ENCODE measurements at places on chromosomes 7 and 10.

- no peak for DNase-seq
These were observed 224.7 kb downstream of the INHBA start for GRCh38 chr7:41478187-41478586.

- DNase-seq, result no peak
These were observed 59.5 kb upstream of the ELN start for GRCh38 chr7:73968487-73968886.

- DNase-seq, result no peak
These were observed 807.7 kb upstream of the ZWINT start for GRCh38 chr10:57168611-57169240.

GRCh38 chr7:75984130-75985008 lies 10.0 kb downstream of the TMEM120A start:
- no peak for DNase-seq

DNA sequence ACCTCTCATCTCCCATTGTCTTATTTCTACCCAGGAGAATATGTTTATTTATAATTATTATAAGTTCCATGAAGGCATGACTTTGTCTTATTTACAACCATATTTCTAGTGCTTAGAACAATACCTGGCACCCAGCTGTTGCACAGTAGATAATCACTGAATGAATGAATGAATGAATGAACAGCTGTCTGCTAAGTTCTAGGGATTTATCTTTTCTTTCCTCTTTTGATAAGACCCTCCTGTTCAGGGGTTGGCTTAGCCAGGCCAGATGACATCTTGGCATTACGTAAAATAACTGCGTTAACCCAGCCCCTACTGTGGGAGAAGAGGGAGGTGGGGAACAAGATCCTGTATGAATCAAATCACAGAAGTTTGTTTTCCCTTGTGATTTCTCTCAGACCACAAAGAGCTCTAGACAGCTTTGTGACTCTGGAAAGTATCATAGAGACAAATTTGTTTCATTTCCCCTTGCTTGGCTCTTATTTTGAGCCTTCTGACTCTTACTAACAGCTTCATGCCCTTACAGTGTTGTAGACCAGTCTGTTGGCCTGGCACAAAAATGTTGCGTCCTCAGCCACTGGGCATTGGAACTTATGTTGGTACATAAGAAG lies 8.4 kb downstream of the ZNF862 start:
- DNase-seq, result no peak

DNA sequence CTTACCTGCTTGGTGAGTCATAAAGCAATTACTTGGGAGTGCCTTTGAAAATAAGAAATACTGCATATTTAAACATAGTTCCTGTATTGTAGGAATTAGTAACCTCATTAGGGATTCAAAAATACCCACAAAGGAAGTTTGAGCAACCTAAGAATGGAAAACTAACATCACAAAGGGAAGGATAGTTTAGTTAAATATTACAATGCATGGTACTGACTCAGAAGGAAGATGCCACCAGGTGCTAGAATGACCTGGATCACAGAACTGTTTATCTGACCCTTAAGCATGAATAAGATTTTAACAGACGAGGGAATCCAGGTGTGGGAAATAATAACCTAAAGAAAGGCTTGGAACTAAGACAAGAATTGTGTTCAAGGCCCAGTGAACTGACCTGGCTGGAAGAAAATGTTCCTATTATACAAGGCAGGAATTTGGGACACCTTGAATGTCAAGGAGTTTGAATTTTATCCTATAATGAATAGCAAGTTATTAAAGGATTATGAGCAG lies 106.4 kb downstream of the GSAP start:
- no peak for DNase-seq

DNA sequence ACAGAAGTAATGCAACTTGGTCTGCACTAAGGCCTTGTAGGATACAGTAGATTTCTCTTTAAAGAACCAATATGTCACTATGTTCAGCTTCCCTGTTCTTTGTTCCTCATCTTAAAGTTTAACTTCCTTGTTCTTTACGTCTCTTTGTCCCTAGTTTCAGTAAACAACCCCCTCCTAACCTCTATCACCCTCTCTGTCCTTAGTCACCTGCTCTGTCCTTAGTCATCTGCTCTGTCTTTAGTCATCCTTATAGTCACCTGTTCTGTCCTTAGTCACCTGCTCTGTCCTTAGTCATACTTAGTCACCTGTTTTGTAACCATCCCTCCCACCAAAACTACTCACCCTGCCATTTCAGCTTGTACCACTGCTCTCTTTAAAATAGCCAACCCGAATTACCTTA lies 144.6 kb upstream of the TMEM106B start:
- no peak for DNase-seq

GRCh38 chr10:33010132-33011037 lies 52.4 kb upstream of the ITGB1 start:
- DNase-seq, result peak; percentile 98

DNA sequence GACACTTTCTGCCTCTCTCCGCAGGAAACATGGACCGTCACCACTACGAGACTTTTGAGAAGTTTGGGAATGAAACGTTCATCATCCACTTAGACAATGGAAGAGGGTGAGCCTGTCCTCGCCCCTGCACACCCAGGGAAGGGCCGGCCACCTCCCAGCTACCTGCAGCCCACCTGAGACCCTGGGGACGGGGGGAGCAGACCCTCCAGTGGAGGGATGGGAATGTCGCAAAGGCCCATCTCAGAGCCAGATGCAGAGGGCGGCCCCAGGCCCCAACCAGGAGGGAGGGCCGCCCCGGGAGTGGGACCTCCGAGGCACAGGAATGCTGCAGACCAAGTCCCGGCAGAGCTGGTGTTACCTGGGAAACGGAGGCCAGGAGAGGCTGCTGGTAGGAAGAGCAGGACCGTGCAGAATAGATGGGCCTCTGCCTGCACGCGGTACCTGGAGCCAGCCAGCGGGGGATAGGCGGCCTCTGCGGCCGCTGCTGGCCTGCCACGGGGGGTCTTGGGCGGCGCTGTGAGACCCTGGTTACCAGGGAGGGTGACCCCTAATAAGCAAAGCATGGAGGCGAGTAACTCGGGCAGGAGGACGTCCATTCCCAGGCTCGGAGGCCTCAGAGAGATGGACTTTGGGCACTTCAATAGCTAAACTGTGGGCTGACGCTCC lies 32.9 kb upstream of the FOXL3 start:
- DNase-seq, result no peak

DNA sequence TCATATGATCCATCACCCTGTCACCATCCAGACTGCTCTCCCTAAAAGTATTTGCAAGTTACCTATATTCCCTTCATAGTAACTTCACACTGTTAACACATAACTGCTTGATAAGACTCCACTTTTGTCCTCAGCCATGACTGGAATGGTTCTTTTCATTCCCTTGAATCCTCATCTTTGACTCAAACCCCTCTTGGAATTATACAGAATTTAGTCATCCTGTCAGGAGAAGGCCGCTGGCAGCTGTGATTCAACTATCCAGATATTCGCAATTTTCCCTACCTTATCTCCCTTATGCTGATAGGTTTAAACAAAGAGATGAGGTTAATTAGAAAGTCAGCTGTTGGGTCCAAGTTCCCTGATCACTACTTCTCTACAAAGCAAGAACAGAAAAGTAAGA lies 143.0 kb upstream of the HPS1 start:
- no peak for DNase-seq

- DNase-seq, result no peak
These were observed 79.7 kb downstream of the RGS10 start for GRCh38 chr10:119462773-119463172.

DNA sequence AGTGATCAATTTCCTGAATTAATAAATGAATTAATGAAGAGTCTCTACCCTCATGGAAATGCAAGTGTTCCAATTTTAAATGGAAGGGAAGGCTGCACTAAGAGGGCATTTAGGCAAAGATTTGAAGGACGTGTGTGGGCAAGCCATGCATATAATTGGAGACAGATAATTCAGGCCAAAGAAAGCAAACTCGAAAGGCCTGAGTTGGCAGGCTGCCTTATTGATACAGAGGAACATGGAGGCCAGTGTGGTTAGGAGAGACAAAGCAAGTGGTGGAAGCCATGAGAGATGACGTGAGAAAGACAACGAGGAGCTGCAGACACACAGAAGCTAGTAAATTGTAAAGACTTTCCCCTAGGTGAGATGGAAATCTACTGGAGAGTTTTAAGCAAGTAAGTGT lies 15.4 kb upstream of the PCLO start:
- DNase-seq, result no peak

DNA sequence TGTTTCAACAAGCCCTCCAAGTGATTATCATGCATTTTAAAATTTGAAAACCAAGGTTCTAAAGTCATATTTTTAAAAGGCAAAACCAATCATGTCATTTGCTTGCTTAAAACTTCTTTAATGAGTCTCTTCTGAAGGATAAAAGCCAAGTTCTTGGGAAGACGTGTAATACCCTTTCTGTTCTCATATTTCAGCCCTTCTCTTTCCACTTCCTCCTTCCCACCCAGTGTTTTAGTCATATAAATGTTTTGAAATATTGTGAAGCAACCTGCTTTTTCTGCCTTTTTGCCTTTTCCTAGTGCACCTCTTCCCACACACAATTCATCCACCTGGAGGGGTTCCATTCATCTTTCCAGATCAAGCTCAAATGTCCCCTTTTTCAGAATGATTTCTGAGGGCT lies 211.1 kb upstream of the LRRTM3 start:
- no peak for DNase-seq

GRCh38 chr10:64626924-64627323 lies 1105.7 kb downstream of the REEP3 start:
- no peak for DNase-seq

DNA sequence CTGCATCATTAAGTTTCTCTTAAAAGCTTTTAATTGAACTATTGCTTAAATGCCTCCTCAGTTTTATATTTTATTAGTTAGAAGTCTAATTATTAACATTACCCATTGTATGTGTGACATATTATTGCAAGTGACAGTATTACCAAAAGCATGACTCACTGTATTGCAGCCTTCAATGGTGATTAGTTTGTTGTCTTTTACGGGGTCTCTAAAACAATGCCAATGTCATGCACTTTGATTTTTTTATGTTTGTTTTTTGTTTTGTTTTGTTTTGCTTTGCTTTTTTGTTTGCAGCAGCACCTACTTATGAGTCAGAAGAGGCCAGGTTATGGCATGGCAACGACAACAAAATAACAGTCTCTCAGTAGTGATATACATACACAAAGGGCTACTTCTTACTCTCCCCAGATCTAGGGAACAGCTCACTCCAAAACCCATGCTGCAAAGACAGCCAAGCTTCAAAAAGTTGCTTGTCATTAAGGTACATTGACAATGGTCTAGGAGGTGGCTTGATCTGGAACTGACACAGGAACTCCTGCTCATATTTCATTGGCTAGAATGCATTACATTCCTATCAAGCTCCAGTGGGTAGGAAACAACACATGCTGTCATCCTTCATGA lies 293.7 kb upstream of the POM121L12 start:
- no peak for DNase-seq

- peak; percentile 24 for DNase-seq
These were observed 158.6 kb upstream of the LYZL1 start for GRCh38 chr10:29130190-29130673.

DNA sequence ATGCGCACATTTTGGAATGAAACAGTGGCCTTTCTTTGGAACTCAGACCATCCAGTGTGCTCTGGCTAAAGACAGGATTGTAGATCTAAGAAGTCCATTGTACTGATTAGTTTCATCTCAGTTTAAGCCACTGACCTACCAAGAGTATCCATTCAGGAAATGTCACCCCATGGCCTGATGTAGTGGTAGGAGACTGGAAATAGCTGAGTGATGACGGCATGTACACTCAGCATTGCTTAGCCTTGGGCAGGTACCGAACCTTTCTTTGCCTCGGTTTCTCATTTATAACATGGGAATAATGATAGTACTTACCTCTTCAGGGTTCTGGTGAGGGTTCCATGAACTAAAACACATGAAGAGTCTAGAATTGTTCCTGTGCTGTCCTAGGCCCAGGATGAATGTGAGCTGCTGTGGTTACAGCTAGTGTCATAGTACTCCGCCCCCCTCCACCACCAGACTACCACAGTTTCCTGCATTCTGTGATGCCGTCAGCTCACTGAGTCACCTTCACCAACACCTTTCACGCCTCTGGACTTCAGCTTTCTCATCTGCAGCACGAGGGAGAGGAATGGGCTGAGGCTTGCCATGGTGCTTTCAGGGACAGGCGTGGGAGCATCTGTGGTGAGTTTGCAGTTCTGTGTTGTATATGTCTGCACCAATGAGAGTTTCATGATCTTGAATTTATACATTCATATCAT lies 484.0 kb upstream of the GALNT17 start:
- DNase-seq, result peak; percentile 81

DNA sequence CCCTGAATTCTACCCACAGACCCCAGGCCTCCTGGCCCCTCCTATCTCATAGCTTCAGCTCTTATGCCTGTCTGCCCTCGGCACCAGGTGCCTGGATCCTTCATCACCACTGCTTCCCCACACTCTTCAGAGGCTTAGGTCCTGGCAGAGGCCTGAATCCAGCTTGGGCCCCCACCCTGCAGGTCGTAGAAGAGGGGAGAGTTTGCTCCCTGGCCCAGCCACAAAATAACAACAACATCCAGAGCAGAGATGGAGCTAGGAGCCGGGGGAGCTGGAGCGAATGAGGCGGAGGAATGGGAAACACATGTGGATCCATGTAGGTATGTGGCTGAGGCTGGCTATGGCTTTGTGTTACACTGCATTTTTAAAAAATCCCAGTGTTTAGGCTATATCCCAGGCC lies 7.8 kb upstream of the OPN4 start:
- DNase-seq, result no peak

- no peak for DNase-seq
These were observed 115.6 kb downstream of the LHFPL3 start for GRCh38 chr7:104444017-104444416.

GRCh38 chr10:78914502-78915189 lies 154.1 kb upstream of the ZMIZ1 start:
- no peak for DNase-seq

GRCh38 chr10:91317541-91317940 lies 92.6 kb upstream of the HECTD2 start:
- DNase-seq, result no peak

GRCh38 chr10:69895759-69896158 lies 94.1 kb downstream of the COL13A1 start:
- no peak for DNase-seq

GRCh38 chr10:100962351-100963080 lies 6.8 kb upstream of the SEMA4G start:
- DNase-seq, result no peak
